ENCODE measurements at places on chromosomes 7 and 10. TPM values are rescaled to one million over a fixed set of nuclear protein-coding genes. Genes with fewer than 3 reads are reported as not detected.

The CPN1 gene
- not detected for total RNA-seq

DNA sequence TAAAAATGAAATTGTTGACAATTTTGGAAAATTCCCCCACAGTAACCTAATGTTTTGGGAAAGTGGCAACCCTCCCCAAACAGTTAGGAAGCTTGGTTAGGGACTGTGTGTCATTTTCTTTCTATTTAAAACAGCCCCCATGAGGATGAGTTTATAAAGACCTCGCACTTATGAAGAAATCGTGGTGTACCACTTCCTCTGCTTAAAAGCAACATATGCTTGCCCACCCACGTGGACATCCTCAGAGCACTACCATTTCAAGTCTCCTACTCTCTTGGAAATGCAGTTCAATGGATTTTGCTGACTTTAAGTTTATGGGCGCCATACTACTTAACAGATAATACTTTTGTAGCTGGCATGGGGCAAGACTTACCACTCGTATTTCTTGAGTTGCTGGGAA, 223.8 kb downstream of the DYNC1I1 start:
- H3K4me1 ChIP-seq = no peaks in the 10 kb centered on the region
- H3K4me3 ChIP-seq = no peak overlapping the region
- no peaks in the 10 kb centered on the region for H3K36me3 ChIP-seq
- H3K27me3 ChIP-seq = peaks cover 24% of the 10 kb centered on the region
- no peak for DNase-seq

DNA sequence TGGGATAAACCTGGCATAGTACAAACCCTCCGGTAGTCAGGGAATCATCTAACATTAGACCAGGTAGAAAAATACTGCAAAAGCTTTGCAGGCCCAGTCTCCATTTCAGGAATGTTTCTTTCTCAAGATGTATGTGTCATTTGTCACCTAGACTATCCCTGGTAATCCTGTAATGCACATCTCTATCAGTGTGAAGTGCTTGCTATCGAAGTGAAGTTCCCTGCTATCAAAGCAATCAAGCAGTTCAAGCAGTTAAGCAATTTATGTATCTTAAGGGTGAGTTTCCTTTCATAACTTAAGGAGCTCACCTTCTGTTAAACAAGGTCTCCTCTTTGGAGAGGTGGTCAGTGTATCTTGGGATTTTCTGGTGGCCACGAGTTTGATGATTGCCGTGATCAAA, 47.2 kb downstream of the CELF2 start:
- H3K27ac ChIP-seq = no peak overlapping the region
- no peaks in the 10 kb centered on the region for H3K36me3 ChIP-seq
- H3K4me1 ChIP-seq = no peaks in the 10 kb centered on the region
- H3K4me3 ChIP-seq = no peak overlapping the region

The GDF10 gene
- 0.19 TPM for total RNA-seq

DNA sequence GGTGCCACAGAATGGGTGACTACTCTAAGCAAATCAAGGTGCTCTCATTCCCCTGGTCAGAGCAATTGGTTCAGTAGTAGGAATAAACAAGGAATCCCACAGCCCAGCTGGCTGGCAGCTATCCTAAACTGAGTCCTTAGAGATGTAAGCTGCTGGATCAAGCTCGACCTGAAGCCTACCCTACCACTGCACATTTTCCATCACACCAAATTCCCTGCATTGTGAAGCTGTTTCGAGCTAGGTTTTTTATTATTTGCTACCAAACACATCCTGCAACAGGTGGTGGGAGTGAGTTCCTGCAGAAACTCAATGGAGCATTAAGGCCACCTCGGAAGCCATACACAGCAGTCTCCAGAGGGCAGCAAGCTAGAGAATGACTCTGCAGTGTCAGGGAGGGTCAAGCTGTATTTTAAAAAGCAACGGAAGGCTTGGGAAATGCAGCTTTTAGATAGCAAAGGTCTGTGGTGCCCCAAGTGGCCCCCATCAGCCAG, 33.7 kb upstream of the TNRC18 start:
- no peak overlapping the region for H3K27ac ChIP-seq
- DNase-seq = no peak
- no peak overlapping the region for H3K4me3 ChIP-seq
- peaks cover 7% of the 10 kb centered on the region for H3K4me1 ChIP-seq
- no peaks in the 10 kb centered on the region for H3K36me3 ChIP-seq
- peaks cover 9% of the 10 kb centered on the region for H3K27me3 ChIP-seq

The MRPS17 gene
- 17.1 TPM for total RNA-seq

The CCDC3 gene
- total RNA-seq = 5.0 TPM

DNA sequence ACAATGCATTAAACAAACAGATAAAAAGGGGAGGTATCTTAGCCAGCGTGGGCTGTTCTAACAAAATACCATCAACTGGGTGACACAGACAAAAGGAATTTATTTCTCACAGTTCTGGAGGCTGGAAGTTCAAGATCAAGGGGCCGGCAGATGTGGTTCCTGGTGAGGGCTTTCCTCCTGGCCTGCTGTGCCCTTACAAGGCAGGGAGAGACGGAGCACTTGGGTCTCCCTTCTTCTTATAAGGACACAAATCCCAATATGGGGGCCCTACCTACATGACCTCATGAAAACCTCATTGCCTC, 281.6 kb upstream of the KLF14 start:
- no peak for DNase-seq
- H3K36me3 ChIP-seq = peaks cover 11% of the 10 kb centered on the region
- no peaks in the 10 kb centered on the region for H3K27me3 ChIP-seq
- no peak overlapping the region for H3K4me3 ChIP-seq
- H3K27ac ChIP-seq = peak overlapping the region; percentile 76
- H3K4me1 ChIP-seq = peaks cover 85% of the 10 kb centered on the region

Measured in activated T-cell treated with anti-CD3 and anti-CD28 coated beads, Interleukin-2, amount 50 U/mL, for 72 hours (primary cell).